Sciatic nerve (tissue), 2 donors: ENCODE measurements at places on chromosomes 16 and 17. TPM values are rescaled to one million over a fixed set of nuclear protein-coding genes. Genes with fewer than 3 reads are reported as not detected.

DNA sequence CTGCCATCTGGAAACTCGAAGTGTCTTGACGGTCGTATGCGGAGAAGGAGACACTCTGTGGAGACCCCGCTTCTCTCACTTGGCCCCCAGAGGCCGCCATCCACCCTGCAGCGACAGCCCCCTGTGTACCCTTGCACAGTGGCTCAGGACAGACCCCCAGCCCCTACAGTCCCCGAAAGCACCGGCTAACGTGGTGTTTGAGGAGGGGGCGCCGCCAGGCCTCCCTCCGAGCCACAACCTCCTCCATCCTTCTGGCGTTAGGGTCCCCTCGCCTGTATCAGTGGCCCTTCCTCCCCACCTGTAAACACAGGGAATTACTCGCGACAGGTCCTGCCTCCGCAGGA is 73.6 kb downstream of the LMF1 start:
- no peak for DNase-seq

- DNase-seq: no peak
Observed at GRCh38 chr17:30969989-30970830, 629 bp upstream of the RNF135 start.

DNA sequence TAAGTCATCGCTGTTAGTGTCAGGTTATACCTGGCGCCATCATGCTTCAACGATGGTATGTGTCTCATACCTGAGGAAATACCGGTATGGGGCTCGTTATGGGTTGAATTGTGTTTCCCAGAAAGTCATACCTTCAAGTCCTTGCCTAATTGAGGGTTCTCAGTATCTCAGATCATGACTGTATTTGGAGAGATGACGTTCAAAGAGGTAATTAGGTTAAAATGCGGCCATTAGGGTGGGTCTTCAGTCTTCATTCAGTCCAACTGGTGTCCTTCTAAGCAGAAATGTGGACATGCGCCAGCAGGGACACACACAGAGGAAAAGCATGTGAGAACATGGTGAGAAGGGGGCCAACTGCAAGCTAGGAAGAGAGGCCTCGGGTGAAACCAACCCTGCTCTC is 37.5 kb upstream of the XYLT1 start:
- DNase-seq: no peak

GRCh38 chr16:51509336-51509735 is 358.3 kb upstream of the SALL1 start:
- no peak for DNase-seq

- no peak for DNase-seq
Observed at GRCh38 chr17:39943702-39944392, 16.3 kb downstream of the LRRC3C start.

GRCh38 chr17:59047616-59048015 is 59.1 kb downstream of the TRIM37 start:
- no peak for DNase-seq

DNA sequence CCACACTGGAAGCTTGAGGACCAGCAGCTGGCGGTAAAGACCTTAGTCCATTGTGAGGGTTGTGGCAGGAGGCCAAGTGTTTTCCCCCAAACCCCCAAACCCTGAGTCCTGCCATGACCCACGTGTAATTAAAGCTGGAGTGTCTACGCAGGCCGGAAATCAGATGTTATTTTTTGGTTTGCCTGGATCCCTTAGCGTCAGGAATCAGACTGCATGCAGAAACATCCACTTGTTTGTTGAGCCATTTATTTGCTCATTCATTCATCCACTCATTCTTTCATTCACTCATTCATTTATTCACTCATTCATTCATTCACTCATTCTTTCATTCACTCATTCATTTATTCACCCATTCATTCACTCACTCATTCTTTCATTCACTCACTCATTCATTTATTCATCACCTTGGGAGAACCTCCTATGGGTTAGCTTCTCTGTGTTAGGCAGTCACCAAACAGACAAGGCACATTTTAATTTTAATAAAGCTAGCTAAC is 313.1 kb downstream of the MAF start:
- no peak for DNase-seq

DNA sequence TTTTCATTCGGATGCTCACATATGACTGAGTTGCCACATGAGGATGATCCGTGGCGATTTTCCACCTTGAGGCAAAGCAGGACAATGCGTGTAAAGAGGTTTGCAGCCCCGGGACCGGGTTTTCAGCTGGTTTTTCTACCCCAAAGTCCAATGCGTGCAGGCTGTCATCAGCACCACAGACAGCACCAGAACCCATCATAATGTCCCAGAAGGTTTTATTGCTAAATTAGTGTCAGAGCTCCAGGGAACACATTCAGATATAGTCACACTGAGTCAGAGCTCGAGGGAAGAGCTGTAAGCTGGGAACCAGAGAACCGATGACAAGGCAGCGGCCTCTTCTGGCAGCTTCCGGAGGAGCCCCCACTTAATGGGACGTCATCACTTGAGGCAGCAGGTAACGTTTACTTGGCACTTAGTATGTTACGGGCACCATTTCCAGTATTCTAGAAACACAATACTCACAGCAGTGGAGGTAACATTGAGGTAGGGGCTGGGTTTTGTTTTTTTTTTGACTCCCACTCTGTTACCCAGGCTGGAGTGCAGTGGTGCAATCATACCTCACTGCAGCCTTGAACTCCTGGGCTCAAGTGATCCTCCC is 8.9 kb upstream of the NAGPA start:
- no peak for DNase-seq

DNA sequence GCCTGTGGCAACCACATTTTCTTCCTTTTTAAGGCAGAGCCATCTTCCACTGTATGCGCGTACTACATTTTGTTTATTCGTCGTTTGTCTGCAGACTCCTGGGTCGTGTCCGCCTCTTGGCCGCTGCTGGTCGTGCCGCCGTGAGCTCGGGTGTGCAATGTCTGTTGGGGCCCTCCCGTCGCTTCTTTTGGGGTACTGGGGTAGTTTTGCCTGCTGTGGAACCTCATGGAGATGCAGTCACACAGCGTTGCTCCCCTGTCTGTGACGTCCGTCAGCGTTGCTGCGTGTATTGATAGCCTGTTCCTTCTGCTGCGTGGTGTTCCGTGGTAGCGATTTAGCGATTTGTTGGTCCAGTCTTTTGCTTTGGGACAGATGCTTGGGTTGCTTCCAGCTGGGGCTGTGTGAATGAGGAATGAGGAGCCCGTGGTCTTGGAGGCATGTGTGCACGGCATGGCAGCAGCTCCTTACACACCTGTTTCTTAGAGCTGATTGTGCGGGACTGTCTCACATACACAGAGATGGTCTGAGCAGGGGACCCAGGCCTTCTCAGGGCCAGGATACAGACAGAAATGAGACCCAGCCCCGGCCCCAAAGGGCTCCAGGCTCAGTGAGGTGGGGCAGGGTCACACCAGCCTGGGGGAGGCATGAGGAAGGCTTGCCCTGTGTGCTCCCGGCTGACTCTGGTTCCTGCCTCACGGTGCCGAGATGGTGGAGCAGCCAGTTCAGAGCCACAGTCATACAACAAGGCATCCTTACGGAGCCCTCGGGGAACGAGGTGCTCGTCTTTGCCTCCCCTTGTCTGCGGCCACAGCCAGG is 78.4 kb upstream of the GSE1 start:
- DNase-seq: no peak

DNA sequence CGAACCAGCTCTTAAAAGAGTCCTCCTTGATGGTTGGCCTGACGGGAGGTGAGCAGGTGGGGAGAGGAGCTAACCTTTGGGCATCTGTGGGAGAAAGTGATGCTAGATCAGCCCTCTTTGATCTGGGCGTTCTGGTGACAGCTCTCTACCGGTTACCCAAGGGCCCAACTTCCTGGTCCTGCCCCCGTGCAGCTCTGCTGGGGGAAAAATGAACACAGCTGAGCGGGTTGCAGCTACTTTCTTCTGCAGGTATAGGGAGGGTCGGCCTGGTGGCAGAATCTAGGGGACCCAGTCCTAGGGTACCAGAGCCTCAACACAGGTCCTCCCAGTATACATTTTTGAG is 2.9 kb downstream of the SHISA9 start:
- no peak for DNase-seq

DNA sequence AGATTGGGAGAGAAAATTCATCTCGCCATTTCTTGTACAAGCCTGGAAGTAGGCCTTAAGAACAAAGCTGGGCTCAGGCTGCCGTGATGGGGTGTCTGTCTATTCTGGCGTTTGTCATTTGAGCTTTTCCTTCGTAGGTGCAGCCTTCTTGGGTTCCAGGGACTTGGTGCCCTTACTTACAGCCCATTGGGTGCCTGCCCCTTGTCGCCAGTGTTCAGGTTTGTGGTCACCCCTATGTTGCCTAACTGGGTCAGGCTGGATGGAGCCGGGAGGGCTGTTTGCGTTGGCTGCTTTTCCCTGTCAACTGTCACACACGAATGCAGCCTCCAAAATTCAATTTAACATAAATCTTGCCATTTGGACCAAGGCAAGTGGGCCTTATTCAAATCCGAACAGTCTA is 23.7 kb upstream of the MED9 start:
- no peak for DNase-seq

DNA sequence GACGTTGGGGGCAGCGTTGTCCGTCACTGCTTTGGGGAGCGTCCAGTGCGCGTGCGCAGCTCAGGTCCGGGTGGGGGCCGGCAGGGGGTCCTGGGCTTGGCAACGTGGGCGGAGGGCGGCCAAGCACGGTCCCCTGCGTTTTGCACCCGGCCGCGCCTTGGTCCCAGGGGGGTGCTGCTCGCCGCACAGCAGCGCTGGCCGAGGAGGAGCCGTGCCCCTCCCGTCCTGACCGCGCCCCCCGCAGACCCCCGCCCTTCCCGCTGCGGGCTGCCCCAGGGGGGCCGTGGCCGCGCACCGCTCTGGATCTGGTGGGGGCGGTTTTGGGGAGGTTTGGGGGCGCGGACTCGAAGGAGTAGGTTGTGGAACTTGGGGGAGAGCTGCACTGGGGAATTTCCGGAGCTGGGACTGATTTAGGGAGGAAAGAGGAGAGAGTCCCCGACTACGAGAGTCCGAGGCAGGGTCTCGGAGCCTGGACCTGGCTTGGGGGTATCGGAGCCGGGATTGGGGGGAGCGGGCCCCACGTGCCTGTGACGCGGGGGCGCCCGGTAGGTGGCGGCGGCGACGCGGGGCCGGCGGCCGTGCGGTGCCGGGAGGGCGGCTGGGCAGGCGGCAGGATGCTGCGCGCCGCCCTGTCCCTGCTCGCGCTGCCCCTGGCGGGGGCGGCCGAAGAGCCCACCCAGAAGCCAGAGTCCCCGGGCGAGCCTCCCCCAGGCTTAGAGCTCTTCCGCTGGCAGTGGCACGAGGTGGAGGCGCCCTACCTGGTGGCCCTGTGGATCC is at the start of gene SLC9A5:
Gene SLC9A5, plus strand, starts transcription at position 579 of the 777 bp plus-strand sequence. Its CDS starts 36 bp downstream, at position 615.
- DNase-seq: no peak

DNA sequence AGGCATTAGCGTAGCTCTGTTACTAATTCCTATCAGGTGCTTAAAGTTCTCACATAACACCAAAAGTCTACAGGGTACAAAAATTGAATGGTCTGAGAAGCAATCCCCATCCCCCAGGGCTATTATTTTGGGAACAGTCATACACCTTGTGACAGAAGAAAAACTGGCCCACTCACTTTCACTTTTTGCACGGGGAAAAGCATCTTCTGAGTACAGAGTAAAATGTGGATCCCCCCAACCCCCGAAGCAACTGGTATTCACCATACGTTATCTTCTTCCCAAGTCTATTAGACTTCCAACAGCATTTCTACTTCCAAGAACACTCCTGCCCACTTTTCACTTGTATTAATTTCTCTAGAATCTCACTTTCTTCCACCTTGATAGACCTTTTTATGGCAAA is 11.8 kb downstream of the GGA3 start:
- DNase-seq: no peak

DNA sequence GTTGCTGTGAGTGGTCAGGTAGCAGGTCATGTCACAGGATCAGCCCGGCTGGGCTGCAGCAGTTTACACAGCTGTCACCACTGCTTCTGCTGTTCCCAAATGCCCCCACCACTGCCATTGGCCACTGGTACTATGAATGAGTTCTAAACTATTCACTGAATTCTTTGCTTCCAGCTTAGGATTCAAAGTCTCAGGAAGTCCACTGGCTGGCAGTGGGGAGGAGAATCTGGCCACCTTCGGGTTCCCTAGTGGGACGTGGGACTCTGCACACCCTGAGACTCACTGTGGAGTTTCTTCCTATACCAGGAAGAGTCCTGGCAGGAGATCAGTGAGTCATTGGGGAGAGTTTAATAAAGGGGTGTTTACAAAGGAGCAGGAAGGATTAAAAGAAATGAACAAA is 6.9 kb downstream of the MT1X start:
- no peak for DNase-seq

- no peak for DNase-seq
Observed at GRCh38 chr17:804541-805435, 22.6 kb downstream of the MRM3 start.

DNA sequence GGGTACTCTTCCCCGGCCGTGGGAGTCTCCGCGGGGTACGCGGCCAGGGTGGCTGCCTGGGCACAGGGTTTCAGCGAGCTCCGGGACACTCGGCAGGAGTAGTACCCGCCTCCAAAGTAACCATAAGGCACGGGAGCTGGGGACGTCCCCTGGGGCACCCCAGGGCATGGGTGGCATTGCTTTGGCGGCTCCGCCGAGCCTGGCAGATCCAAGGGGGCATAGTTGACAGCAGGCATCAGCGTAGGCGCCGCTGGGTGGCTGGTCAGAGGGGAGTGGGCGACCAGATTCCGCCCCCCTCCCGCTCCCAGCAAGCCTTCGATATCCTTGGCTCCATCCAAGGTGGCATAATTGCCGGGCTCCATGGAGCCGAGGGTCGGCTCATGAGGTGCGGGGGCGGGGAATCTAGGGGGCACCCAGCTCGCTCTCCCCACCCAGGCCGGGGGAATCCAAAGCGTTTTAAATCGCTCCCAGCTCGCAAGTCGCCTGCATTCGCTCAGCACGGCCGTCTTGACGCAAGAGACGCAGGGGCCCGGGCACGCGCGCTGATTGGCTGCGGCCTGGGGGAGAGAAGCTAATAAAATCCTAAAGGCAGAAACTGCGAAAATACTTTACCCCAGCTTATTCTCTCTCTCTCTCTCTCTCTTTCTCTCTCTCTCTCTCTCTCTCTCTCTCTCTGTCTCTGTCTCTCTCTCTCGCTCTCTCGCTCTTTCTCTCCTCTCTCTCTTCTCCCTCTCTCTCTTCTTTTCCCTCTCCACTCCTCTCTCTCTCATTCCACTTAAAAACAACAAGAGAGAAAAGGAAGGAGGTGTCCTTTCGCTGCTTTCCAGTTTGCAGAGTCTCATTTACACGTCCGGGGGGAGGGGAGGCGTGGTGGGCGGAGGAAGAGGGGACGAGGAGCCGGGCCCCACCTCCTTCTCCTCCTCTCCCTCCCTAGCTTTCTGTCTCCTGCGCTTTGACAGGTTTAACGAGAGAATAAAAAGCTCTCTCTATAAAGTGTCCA is at the start of gene HOXB13:
Gene HOXB13, minus strand, starts transcription at position 519 of the 1,000 bp plus-strand sequence. Its CDS starts 157 bp downstream, at position 362.
- no peak for DNase-seq

DNA sequence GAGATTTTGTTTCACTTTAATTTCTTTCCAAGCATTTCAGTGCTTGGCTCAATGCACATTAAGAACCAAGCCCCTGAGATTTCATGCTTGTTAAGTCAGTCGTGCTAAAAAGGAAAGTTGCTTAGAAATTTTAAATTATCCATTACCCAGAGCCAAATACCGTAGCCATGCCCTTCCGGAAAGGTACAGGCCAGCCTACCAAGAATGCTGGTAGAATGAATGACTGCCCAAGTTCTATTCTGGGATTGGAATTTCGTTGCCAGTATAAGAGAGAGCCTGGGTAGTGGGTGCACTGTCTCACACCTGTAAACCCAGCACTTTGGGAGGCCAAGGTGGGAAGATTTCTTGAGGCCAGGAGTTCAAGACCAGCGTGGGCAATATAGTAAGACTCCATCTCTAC is 194.0 kb downstream of the KATNIP start:
- no peak for DNase-seq

LLGL2 gene
- 11.0 TPM for total RNA-seq

SLC6A2 gene
- 1.1 TPM for total RNA-seq

RPUSD1 gene
- 11.4 TPM for total RNA-seq

SLC6A4 gene
- 3.0 TPM for total RNA-seq

RPL26 gene
- total RNA-seq: 1,229 TPM

CX3CL1 gene
- 21.3 TPM for total RNA-seq
